NCI-H1930 (cell line): ENCODE measurements at places on chromosomes 1 and 21.

- DNase-seq, result no peak
These were observed 49.3 kb downstream of the KIAA0319L start for GRCh38 chr1:35507947-35508346.

DNA sequence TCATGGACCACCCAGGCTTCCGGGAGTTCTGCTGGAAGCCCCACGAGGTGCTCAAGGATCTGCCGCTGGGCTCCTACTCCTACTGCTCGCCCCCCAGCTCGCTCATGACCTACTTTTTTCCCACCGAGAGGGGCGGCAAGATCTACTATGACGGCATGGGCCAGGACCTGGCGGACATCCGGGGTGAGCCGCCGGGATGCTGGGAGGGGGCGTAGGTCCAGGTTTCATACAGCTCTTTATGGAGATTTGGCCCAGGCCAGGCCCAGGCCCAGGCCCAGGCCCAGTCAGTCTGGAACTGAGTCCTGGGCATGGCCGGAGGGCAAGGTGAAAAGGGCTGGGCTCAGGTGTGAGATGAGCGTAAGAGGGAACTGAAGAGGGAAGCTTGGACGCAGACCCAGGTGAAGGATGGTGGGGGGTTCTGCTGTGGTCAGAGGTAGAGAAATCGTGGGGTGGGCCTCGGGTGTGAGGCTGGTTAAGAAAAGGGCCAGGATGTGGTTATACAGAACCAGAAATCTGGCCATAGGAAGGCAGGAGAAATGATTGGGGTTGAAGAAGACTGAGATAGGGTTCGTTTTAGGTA lies 23.0 kb downstream of the DISP3 start:
- no peak for DNase-seq

DNA sequence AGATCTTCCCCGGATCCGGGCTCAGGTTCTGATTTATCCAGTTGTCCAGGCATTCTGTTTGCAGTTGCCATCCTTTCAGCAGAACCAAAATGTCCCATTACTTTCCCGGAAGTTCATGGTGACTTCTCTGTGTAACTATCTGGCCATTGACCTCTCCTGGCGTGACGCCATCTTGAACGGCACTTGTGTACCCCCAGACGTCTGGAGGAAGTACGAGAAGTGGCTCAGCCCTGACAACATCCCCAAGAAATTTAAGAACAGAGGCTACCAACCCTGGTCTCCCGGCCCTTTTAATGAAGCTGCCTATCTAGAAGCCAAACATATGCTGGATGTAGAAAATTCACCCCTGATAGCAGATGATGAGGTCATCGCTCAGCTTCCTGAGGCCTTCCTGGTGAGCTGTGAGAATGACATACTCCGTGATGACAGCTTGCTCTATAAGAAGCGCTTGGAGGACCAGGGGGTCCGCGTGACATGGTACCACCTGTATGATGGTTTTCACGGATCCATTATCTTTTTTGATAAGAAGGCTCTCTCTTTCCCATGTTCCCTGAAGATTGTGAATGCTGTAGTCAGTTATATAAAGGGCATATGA lies 22.4 kb downstream of the AADACL4 start:
- no peak for DNase-seq

- DNase-seq, result no peak
These were observed 401.7 kb upstream of the PROX1 start for GRCh38 chr1:213585959-213586586.

- DNase-seq, result no peak
These were observed 94.6 kb upstream of the TMPRSS2 start for GRCh38 chr21:41602531-41602930.

- peak; percentile 15 for DNase-seq
These were observed 14.5 kb downstream of the PDZK1IP1 start for GRCh38 chr1:47175227-47175934.

GRCh38 chr1:67977756-67978155 lies 72.7 kb downstream of the DIRAS3 start:
- DNase-seq, result no peak

GRCh38 chr1:190000365-190000872 lies 477.2 kb downstream of the BRINP3 start:
- DNase-seq, result no peak

DNA sequence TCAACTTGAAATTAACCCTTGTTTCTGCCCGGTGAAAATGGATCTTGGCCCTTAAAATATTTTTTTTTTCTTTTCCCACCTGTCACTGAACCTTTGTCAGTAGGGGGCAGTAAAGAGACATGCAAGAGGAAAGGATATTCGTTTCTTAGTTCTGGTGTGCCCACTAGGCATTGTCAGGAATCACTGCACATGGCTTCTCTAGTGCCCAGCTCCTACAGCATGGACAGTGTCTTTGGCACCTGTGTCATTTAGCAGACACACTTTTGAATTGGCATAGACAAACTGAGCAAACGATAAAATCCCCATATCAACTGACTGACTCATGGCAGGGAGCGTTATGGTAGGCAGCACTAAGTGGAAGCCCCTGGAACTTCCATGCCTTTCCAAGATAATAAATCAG lies 1048.1 kb downstream of the BRINP3 start:
- DNase-seq, result peak; percentile 4

DNA sequence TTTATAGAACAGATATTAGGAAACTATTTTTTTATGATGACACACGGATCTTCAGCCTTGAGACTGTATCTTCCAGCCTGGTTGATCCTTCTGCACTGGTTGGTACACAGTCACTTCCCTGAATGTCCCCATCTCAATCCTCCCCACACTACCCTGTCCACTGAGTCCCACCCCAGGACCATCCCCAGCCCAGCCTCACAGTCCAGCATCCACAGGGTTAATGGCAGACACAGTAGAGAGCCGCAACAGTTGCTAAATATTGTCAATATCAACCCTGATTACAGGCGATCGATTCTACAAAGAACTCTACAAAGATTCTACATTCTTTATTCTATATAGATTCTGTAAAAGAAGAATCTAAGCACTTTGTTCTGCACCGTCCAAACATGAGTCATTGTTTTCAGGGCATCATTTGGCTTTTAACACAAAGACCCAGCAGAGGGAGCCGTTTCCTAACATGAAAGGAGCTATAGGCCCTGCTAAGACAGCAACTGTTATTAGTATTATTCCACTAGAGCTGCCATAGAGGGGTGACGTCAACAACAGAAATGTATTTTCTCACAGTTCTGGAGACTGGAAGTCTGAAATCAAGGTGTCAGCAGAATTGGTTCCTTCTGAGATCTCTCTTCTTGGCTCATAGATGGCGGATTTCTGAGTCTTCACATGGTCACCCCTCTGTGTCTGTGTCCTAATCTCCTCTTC lies 30.1 kb upstream of the IFNAR2 start:
- DNase-seq, result peak; percentile 42

- DNase-seq, result no peak
These were observed 198.7 kb upstream of the PTBP2 start for GRCh38 chr1:96522927-96523326.

- DNase-seq, result no peak
These were observed 37.1 kb upstream of the SLC30A10 start for GRCh38 chr1:219965285-219966070.
